Heart left ventricle (tissue), 16 donors: ENCODE measurements at places on chromosomes 4 and X.

DNA sequence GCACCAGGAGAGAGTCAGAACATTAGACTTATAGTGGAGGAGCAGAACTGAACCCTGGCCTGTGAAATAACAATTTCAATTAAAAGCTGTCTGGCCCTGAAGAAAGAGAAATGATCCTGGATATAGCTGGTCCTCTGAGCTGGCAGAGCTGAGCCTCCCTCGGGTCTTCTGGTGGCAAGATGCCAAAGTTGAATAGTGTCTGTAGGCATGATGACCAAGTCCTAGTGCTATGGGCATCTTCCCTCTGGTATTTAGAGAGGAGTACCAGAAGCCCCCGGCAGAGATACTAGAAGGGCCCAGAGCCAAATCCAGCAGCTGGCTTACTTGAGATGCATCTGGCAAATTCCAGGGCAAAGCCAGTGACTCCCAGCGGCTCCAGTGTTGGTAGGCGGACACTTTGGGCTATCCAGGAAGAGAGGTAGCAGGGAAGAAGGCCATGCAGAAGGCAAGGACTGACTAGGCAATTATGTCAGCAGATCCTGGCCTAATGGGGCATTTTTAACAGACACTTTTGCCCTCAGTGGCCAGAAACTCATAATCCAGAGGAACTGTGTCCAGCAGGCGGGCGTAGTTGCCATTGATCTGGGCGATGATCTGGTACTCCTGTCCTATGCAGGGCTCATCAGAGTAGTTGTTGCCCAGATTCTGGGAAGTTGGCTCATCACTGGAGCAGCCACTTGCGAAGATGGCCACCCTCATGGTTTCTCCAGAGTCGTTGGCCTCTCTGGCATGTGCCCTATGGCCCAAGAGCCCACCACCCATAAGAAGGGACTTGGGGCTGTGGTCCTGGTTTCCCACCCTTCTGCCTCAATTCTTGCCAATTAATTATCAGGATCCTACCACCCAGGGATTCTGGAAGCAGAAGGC is 17.9 kb downstream of the VSIG4 start:
- H3K4me1 ChIP-seq: no peaks in the 10 kb centered on the region
- H3K4me3 ChIP-seq: no peak overlapping the region
- peaks cover 20% of the 10 kb centered on the region for H3K27me3 ChIP-seq
- no peaks in the 10 kb centered on the region for H3K36me3 ChIP-seq
- no peak for DNase-seq

- no peak overlapping the region for H3K27ac ChIP-seq
- no peaks in the 10 kb centered on the region for H3K4me1 ChIP-seq
- H3K27me3 ChIP-seq: no peaks in the 10 kb centered on the region
- no peaks in the 10 kb centered on the region for H3K36me3 ChIP-seq
- H3K4me3 ChIP-seq: no peak overlapping the region
- DNase-seq: no peak
Observed at GRCh38 chr4:176443646-176444409, 124.1 kb downstream of the SPCS3 start.

- H3K27me3 ChIP-seq: peaks cover 4% of the 10 kb centered on the region
- peaks cover 14% of the 10 kb centered on the region for H3K4me1 ChIP-seq
- H3K27ac ChIP-seq: no peak overlapping the region
Observed at GRCh38 chr4:41258783-41259182, 2.1 kb downstream of the UCHL1 start.

DNA sequence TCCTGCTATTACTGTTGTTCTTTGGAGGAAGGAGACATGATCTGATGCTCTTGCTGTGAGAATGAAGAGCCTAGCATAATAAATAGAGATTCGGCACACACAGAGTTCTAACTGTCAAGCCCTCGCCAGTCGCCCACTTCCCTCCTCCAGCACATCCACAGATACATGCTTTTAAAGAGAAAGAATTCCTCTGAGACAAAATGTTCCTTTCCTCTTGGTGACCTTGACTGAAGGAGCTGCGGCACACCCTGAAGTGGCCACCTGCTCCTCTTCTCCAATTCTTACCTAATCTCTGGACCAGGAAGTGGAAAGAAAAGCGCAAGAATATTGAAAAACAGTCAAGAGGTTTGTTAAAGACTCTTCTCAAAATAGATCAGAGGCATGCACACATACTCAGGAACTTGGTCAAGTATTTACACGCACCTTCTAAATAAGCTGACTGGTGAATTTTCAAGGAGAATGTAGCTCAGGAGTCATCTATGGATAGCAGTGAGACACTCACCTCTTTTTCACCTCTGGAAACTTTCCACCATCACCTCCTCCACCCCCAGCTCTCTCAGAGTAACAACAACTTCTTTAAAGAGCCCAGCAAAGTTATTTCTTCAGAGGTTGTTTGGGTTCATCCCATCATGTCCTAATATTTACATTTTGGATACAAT is 95.4 kb downstream of the PARM1 start:
- no peaks in the 10 kb centered on the region for H3K36me3 ChIP-seq
- H3K4me1 ChIP-seq: no peaks in the 10 kb centered on the region
- H3K4me3 ChIP-seq: no peak overlapping the region
- no peak for DNase-seq
- H3K27ac ChIP-seq: peak overlapping the region; percentile 57

- H3K27me3 ChIP-seq: peaks cover 8% of the 10 kb centered on the region
- peak; percentile 56 for DNase-seq
- no peaks in the 10 kb centered on the region for H3K36me3 ChIP-seq
- no peak overlapping the region for H3K4me3 ChIP-seq
- peaks cover 8% of the 10 kb centered on the region for H3K4me1 ChIP-seq
- no peak overlapping the region for H3K27ac ChIP-seq
Observed at GRCh38 chr4:6449746-6450369, 22.6 kb downstream of the PPP2R2C start.

GRCh38 chrX:44470816-44471215 is 71.8 kb downstream of the FUNDC1 start:
- no peaks in the 10 kb centered on the region for H3K27me3 ChIP-seq
- H3K4me3 ChIP-seq: no peak overlapping the region
- no peak overlapping the region for H3K27ac ChIP-seq

DNA sequence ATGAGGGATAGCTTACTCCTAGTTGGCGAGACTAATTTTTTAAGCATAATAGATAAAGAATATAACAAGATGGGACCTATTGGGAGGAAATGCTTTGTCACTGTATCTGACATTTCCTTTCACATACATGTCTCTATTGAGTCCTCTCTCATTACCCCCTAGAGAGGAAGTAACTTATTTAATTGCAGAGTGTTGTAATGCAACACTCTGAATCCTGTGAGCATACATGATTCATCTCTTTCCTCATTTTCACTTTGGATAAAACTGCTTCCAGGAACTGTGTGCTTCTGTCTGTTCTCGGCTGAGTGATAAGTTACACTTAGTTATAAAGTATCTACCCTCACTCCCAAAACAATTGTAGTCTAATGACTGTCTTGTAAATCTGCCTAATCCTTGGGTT is 266.1 kb upstream of the ANXA10 start:
- H3K4me1 ChIP-seq: no peaks in the 10 kb centered on the region
- no peak for DNase-seq
- no peaks in the 10 kb centered on the region for H3K27me3 ChIP-seq
- H3K36me3 ChIP-seq: no peaks in the 10 kb centered on the region

GRCh38 chr4:37528166-37528885 is 157.8 kb downstream of the RELL1 start:
- no peaks in the 10 kb centered on the region for H3K4me1 ChIP-seq
- H3K4me3 ChIP-seq: no peak overlapping the region
- H3K27me3 ChIP-seq: no peaks in the 10 kb centered on the region
- H3K36me3 ChIP-seq: no peaks in the 10 kb centered on the region
- no peak overlapping the region for H3K27ac ChIP-seq
- DNase-seq: no peak

GRCh38 chrX:68203646-68204045 is 229.6 kb downstream of the OPHN1 start:
- no peak for DNase-seq
- H3K4me3 ChIP-seq: no peak overlapping the region
- H3K4me1 ChIP-seq: no peaks in the 10 kb centered on the region
- H3K27ac ChIP-seq: peak overlapping the region; percentile 70

- no peaks in the 10 kb centered on the region for H3K27me3 ChIP-seq
- H3K27ac ChIP-seq: no peak overlapping the region
- no peak overlapping the region for H3K4me3 ChIP-seq
- DNase-seq: no peak
- H3K4me1 ChIP-seq: no peaks in the 10 kb centered on the region
- no peaks in the 10 kb centered on the region for H3K36me3 ChIP-seq
Observed at GRCh38 chr4:96134806-96135205, 294.9 kb downstream of the PDHA2 start.

GRCh38 chr4:2393353-2394270 is 24.8 kb downstream of the ZFYVE28 start:
- DNase-seq: no peak
- peak overlapping the region; percentile 17 for H3K4me3 ChIP-seq
- no peaks in the 10 kb centered on the region for H3K36me3 ChIP-seq
- H3K27ac ChIP-seq: no peak overlapping the region

GRCh38 chr4:73258436-73258685 is 237 bp downstream of the ANKRD17 start:
- peak overlapping the region; percentile 98 for H3K27ac ChIP-seq
- DNase-seq: no peak
- H3K27me3 ChIP-seq: no peaks in the 10 kb centered on the region
- peaks cover 44% of the 10 kb centered on the region for H3K4me1 ChIP-seq

GRCh38 chr4:105896461-105896942 is 1.2 kb downstream of the NPNT start:
- H3K36me3 ChIP-seq: no peaks in the 10 kb centered on the region
- no peak for DNase-seq
- H3K27ac ChIP-seq: no peak overlapping the region
- H3K27me3 ChIP-seq: peaks cover 11% of the 10 kb centered on the region
- peaks cover 3% of the 10 kb centered on the region for H3K4me1 ChIP-seq

DNA sequence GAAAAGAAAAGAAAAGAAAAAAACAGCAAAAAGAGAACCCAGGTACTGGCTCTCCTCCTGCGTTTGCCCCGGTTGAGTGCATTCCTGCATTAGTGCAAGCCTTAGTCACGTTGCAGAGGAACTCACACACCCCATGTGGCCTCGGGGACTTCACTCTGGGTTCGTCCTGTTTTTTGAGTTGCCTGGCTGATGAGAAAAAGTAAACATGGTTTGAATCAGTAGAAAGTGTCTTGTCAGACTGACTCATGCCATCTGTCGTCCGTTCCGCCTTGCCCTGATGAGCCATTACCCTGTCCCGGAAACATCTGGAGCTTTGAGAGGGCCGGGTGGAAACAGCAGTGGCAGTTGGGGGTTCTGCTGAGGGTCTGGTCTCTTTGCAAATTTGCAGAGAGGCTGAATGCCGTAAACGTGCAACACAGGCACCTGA is 16.3 kb downstream of the CD99 start:
- H3K36me3 ChIP-seq: no peaks in the 10 kb centered on the region
- H3K27me3 ChIP-seq: no peaks in the 10 kb centered on the region
- H3K4me3 ChIP-seq: peak overlapping the region; percentile 15
- DNase-seq: no peak
- no peak overlapping the region for H3K27ac ChIP-seq

GRCh38 chr4:54541426-54542118 is 116.2 kb upstream of the KIT start:
- no peak overlapping the region for H3K27ac ChIP-seq
- no peak for DNase-seq
- H3K4me3 ChIP-seq: no peak overlapping the region
- H3K27me3 ChIP-seq: no peaks in the 10 kb centered on the region
- no peaks in the 10 kb centered on the region for H3K4me1 ChIP-seq

DNA sequence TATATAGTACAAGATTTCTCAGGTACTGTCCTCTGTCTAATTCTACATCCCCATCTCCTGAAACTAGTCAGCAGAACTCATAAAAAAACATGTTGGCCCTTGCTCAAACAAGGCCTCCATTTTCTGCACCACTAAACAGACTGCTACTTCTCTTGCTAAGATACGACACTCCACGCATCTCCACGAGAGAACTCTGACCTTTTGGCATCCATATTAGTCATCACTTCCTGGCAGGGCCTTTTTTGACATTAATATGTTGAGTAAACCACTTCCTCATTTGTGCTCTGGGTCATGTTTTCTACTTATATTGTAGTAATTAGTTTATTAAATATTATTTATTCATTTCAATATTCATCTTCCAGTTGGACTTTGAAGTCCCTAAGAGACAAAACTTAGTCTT is 65.6 kb downstream of the DCAF8L1 start:
- H3K27me3 ChIP-seq: no peaks in the 10 kb centered on the region
- no peak overlapping the region for H3K4me3 ChIP-seq
- DNase-seq: no peak
- H3K36me3 ChIP-seq: no peaks in the 10 kb centered on the region

GRCh38 chr4:83722730-83723269 is 186.9 kb downstream of the GPAT3 start:
- H3K36me3 ChIP-seq: no peaks in the 10 kb centered on the region
- no peak for DNase-seq
- H3K4me3 ChIP-seq: no peak overlapping the region
- H3K27ac ChIP-seq: no peak overlapping the region
- H3K27me3 ChIP-seq: no peaks in the 10 kb centered on the region

DNA sequence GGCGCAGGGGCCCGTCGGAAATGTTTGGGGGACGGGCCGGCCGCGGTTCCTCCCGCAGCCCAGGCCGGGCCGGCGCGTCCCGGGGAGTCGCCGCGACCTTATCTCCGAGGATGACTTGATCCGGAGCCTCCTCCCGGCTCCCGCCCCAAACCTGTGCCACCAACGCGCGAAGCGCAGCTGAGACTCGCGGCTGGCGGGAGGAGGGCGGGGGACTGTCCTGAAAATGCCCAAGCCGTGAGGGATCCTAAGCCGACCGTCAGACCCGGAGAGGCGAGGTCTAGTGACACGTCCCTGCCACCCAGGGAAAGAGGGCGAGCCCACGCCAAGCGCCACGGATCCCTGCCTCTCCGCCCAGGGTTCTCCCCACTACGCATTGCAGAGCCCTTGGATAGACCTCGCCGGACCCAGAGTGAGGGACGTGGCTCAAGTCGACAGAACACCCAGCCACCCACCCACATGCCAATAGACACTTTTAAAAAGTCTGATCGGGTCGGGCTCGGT is 26.9 kb downstream of the UTP14A start:
- H3K4me3 ChIP-seq: peak overlapping the region; percentile 68
- peak; percentile 59 for DNase-seq
- H3K27me3 ChIP-seq: no peaks in the 10 kb centered on the region
- H3K36me3 ChIP-seq: no peaks in the 10 kb centered on the region

- H3K27ac ChIP-seq: no peak overlapping the region
- no peaks in the 10 kb centered on the region for H3K27me3 ChIP-seq
- no peak overlapping the region for H3K4me3 ChIP-seq
Observed at GRCh38 chr4:142952821-142953580, 106.9 kb upstream of the INPP4B start.

DNA sequence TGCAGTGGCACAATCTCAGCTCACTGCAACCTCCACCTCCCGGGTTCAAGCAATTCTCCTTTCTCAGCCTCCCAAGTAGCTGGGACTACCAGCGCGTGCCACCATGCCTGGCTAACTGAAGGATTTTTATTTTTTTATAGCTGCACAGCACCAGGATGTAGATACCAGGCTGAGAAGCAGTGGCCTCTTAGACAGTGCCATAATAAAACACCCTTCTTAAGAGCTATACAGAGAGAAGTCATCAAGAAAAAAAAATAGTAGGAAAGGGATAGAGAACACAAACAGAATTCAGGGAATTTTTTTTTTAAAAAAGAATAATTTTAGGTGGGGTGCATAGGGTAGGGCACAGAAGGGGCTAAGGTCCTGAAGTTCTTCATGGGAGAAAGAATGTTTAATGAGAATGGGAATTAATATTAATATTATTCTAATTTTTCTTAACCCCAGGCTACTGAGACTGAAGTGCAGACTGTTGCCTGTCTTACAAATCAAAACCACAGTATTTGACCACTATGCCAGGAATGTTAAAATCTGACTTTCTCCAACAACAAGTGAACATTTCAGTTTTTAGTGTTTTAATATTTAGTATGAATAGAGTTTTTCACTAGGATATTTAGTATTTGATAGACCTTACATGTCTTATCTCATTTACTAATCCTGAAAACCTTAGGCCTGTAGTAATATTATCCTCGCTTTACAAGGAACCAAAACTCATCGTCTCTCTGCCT is 146.7 kb downstream of the KCNIP4 start:
- no peak for DNase-seq
- no peak overlapping the region for H3K27ac ChIP-seq
- no peaks in the 10 kb centered on the region for H3K36me3 ChIP-seq
- H3K4me1 ChIP-seq: no peaks in the 10 kb centered on the region
- no peaks in the 10 kb centered on the region for H3K27me3 ChIP-seq
